ENCODE measurements at places on chromosomes 5 and 9. TPM values are rescaled to one million over a fixed set of nuclear protein-coding genes. Genes with fewer than 3 reads are reported as not detected.

C9orf72 gene
- total RNA-seq: 9.2 TPM

SOX30 gene
- not detected for total RNA-seq

CNTNAP3B gene
- 29.5 TPM for total RNA-seq

LCN2 gene
- total RNA-seq: not detected
